Activated CD4-positive, alpha-beta T cell treated with anti-CD3 and anti-CD28 coated beads, Interleukin-2, amount 10 ng/mL, durations not matched to agents 24 days and 14 days (primary cell): ENCODE measurements at places on chromosomes 13 and 19.

DNA sequence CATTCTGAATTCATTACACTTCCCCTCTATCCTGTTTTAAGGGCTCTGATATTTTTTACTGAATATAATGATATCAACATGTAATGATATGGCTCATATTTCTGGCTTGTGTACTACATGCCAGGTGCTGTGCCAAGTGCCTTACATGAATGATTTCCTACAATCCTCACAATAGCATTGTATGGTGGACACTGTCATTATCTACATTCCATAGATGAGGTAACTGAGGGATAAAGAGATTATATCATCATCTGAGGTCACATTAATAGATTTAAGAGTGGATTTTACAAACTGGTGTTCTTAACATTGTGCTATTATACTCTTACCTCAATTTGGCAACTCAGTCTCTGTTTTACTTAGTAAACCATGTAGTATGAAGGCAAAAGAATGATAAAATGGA is 502.0 kb downstream of the LIG4 start:
- DNase-seq = no peak

- DNase-seq = no peak
Observed at GRCh38 chr19:33797802-33798671, 1.4 kb downstream of the KCTD15 start.

DNA sequence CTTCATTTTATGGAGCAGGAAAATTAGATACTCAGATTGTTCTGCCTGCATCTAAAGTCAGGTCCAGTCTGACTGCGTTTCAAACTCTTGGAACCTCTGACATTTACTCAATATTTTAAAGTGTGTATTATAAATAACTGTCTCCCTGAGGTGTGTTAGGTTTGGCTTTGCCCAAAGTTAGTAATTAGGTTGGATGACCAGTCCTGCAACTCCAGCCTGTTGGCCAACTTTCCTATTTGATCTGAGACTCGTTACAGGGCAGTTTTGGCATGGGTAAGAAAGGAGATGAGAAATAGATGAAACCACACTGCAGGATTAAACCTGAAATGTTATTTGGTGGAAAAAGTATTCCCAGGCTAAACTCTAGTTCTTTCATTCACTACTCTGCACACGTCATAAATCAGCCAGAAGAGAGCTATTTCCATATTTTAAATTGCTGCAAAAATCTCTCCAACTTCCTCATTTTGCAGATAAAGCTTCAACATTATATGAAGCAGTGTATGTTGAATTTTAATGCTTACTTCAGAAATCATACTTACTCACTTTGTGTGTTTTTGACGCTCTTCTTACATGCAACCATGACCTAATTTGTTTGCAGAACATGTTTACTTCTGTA is 357.1 kb downstream of the DCT start:
- no peak for DNase-seq

GRCh38 chr19:18274781-18275356 is 617 bp upstream of the IQCN start:
- peak; percentile 77 for DNase-seq

DNA sequence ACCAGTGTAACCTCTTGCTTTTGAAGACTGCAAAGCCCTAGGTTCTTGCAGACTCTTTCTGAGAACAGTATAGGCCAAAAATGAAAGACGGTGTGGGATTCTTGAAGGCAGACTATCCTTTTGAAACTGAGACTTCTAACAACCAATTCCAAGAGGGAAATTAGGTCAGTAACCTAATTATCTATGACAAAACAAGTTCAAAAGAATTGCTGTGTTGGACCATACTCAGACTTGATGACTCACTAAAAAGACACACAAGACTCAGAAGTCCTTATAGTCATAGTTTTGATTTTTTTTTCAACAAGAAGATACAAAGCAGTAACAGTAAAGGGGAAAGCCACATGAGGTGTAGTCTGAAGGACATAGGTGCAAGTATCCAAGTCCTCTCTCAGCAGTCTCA is 624.0 kb upstream of the GPC6 start:
- DNase-seq = no peak

DNA sequence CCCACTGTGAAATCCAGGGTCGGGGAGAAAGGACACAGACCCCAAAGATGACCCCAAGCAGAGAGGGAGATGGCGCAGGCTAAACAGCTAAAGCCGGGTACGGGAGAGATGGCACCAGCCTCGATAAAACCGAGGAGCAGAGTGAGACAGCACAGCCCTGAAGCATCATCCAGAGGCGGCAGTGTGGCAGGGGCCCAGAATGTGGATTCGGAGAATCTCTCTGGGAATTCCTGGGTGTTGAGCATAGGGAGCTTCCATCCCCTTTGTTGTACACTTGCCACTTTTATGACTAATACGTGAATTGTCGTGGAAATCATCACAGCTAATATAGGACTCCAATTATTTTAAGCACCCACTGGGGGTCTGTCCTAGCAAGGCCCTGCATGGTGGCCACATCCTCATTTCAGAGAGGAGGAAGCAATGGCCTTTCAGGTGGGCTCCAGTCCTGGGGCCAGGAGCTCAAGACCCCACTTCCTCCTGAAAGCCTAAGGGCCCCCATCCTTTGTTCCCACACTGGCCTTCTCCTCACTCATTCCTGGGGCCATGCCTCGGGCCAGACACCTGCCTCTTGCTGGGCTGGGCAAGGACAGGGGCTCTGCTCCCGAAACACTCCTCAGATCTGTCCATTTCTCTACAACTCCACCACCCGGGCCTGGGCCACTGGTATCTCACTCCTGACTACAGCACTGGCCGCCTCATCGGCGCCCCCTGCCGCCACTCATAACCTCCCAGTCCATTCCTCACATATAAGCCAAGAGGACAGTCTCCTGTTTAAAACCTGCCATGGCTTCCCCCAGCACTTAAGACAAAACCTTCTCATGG is 29.3 kb upstream of the ATP1A3 start:
- peak; percentile 70 for DNase-seq

DNA sequence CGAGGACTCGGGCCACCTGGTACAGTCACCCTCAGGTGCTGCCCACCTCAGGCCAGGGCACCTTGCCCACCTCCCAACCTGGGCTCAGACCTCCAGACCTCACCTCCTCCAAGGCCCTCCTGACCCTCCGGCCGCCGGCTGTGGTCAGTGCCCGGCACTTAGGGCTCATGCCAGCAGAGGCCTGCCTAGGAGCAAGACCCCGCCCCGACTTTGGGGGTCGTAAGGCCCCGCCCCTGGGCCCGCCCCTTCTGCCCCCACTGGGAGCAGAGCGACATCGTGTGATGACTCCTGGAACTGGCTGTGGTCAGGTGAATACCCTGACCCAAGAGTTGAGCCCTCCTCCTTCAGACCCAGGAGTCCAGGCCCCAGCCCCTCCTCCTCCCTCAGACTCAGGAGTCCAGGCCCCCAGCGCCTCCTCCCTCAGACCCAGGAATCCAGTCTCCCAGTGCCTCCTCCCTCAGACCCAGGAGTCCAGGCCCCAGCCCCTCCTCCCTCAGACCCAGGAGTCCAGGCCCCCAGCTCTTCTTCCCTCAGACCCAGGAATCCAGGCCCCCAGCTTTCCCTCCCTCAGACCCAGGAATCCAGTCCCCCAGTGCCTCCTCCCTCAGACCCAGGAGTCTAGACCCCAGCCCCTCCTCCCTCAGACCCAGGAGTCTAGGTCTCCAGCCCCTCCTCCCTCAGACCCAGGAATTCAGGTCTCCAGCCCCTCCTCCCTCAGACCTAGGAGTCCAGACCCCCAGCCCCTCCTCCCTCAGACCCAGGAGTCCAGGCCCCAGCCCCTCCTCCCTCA is at the start of gene SBK2:
Gene SBK2 (minus strand): TSS at position 183 of the 790 bp plus-strand sequence. CDS start 839 bp downstream, outside the sequence.
- DNase-seq = no peak

DNA sequence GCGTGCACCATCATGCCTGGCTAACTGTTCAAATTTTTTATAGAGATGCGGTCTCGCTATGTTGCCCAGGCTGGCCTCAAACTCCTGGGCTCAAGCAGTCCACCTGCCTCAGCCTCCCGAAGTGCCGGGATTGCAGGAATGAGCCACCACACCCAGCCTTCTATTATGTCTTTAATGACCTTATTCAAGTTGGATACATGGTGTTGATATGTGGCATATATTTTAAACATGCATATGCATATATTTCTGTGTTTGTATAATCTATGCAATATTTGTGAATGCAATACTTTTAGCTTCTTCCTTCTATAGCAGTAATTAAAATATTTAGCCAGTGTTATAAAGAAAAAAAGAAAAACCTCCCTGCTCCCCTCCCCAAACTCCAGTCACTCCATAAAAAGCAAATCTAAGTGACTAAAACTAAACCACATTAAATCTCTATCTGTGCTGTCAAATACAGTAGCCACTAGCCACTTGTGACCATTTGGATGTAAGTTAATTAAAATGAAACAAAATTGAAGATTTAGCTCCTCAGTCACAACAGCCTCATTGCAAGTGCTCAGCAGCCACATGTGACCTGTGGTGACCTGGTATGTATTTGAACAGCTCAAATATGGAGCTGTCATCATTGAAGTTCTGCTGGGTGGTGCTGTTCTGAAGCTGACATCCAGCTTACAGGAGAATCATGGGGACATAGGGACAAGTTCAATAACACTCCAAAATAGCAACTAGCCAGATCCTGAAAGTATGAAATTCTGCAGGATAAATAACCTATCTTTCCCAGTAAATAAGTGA is 27.4 kb downstream of the FCGBP start:
- DNase-seq = no peak

- no peak for DNase-seq
Observed at GRCh38 chr19:44738603-44739558, 9.6 kb upstream of the BCL3 start.

GRCh38 chr13:21583478-21583877 is 20.5 kb downstream of the MICU2 start:
- no peak for DNase-seq

DNA sequence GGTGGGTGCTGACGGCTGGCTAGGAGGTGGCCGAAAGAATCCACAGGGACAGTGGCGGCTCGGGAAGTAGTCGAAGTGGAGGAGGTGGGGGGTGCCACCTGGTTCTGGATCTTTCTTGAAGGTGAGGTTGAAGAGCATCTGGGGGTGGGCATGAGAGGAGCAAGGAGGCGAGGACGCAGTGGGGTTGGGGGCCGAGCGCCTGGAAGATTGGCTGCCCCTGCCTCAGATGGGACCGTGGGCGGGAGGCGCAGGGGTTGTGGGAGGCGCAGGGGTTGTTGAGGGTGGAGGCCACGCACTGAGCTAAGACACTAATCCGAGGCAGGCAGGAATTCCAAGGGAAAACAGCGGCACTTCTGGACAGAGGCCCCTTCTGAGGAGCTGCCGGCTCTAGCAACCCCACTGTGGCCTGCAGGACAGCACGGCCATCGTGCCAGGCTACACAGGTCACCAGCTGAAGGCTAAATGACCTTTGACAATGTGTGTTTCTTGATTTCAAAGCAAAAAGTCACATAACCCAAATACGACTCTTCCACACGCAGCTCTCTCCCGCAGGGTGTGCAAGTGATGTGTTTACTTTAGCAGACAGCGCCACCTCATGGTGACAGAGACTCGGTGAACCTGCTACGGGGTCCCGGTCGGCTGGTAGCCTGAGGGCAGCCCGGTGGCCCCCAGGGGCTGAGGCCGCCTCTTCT is 44.1 kb upstream of the RANBP3 start:
- peak; percentile 94 for DNase-seq

DNA sequence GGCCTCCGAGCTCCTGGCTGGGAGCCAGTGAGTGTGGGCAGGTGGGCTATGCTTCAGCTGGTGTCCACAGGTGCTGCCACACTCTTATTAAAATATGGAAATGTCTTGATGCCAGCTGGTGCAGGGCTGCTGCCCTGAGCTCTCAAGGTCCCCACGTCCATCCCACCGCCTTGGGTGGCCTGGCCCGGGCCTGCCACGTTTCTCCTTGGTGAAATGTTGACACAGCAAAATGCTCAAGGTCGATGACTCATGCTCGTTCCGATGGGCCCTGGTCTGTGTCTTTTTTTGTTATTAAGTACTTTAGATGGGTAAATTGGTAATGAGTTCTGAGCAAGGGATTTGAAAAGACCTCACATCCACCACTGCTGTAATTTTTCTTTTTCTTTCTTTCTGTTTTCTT is 524.7 kb downstream of the MYO16 start:
- no peak for DNase-seq

GRCh38 chr19:55350620-55351315 is 3.8 kb downstream of the COX6B2 start:
- DNase-seq = no peak

GRCh38 chr13:97275776-97276501 is 53.8 kb downstream of the MBNL2 start:
- DNase-seq = peak; percentile 18

DNA sequence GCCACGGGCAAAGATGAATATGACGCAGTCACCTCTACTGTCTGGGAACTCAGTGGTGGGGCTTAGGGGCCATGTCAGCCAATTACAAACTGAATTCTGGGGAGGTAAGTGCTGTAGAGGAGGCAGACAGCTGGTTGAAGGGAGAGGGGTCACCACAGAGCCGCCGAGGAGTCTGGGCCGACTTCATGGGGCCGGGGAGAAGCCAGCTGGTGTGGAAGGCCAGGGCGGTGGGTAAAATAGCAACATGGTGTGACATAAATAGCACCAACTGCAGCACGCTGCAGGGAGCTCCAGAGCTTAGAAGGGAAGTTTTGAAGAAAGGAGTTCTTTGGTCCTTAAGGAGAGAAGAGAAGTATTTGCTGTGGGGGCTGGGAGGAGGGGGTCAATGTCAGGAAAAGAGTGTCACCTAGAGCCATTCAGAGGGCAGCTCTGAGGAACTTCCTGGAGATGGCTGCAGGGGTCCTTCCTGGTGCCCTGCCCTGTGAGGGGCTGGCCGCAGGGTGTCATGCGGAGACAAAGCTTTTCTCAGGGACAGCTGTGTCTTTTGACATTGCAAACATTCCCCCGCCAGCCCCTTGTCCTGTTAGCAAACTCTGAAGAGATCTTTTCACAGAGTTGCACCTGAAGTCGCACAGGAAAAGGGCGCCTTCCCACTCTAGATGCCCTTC is 6.4 kb downstream of the METTL21C start:
- no peak for DNase-seq

GRCh38 chr13:43023289-43023963 is at the start of gene DNAJC15:
TSS of gene DNAJC15 (plus strand) at chr13:43023586. CDS start at chr13:43023627, 41 bp downstream.
- DNase-seq = peak; percentile 95

DNA sequence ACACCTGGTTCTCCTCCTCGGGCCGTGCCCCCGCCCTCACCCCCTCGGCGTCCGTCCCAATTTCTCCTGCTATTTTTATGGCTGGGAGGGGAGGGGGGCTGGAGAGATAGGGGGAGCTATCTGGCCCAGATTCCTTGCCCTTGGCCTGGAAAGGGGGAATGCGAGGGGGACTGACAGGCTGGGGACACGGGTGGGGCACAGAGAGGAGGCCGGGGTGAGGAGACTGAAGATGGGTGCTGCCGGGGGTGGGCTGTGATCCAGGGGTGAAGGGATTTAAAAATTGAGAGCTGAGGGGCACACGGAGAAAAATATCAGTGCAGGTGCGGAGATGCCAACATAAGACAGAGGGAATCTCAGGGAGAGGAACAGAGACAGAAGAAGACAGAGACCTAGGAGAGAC is 2.3 kb downstream of the PRKCG start:
- DNase-seq = no peak

GRCh38 chr13:41917641-41918040 is 43.3 kb downstream of the VWA8 start:
- DNase-seq = peak; percentile 72

DNA sequence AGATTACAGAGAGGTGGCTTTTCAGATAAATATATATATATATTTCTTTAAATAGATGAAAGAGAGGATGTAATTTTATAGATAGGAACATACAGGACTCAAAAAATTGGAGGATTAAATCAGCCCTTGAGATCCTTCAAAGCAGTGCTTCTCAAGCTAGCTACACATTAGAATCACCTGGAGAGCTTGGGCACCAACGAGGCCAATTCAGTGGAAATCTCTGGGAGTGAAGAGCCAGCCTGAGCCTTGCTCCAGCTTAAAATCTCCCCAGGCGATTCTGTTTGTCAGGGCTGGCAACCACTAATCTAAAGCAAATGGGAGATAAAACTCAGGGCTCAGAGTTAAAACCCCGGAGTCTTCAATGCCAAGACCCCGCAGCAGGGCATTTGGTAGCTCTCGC is 15.0 kb upstream of the CLN5 start:
- no peak for DNase-seq

- no peak for DNase-seq
Observed at GRCh38 chr13:67017276-67017675, 212.9 kb downstream of the PCDH9 start.
